ENCODE measurements at places on chromosomes 16 and 17.

DNA sequence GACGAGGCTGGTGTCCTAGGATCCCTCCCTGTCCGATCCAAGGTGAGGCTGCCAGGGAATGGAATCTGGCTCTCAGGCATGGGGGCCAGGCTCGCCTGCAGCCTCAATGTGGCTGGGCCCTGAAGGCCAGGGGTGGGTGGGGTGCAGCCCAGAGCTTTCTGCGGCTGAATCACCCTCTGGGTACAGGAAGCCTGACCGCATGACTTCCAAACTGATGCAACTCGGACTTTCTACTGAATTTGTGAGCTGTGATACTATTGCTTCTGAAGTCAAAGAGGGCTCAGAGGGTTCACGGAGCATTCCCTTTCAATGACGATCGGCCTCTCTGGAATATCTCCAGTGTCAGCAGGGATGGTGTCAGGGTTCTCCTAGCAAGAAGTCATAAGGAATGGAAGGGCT is 123.7 kb downstream of the METRNL start:
- no peak for DNase-seq

DNA sequence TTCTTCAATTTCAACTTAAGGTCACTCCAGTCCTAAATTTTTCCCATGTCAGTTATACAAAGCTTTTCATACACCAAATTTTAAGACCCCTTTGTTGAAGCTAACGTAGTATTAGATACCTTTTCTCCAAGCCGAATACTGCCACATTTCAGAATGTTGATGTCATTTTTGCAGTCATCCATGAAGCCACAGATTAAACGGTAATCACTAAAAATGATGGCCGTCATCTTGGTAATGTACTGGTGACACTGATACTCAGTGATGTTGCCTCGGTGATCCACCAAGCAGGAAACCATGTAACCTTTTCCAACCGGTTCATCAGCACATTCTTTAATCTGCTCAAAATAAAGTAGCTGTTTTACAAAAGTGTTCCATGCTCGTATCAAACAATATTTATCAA is 82.1 kb upstream of the CLEC18B start:
- DNase-seq: no peak

GRCh38 chr17:82480318-82480717 is 21.8 kb downstream of the NARF start:
- no peak for DNase-seq

DNA sequence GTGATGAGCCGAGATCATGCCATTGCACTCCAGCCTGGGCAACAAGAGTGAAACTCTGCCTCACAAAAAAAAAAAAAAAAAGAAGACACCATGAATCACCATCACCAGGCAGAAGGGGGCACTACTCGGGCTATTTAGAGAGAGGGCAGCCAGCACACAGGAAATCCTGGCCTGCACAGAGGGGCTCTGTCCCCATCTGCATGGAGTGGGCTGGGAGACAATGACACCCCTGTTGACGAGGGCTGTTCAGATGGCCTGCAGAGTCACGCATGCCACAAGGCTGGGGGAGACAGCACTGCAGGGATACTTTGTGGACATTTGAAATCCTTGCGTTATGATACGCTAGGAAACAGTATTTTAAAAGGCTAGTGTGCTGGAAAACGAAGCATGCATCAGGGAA is 48.3 kb downstream of the CUEDC1 start:
- no peak for DNase-seq

- DNase-seq: peak; percentile 82
Observed at GRCh38 chr17:31095236-31096105, 694 bp downstream of the NF1 start.

DNA sequence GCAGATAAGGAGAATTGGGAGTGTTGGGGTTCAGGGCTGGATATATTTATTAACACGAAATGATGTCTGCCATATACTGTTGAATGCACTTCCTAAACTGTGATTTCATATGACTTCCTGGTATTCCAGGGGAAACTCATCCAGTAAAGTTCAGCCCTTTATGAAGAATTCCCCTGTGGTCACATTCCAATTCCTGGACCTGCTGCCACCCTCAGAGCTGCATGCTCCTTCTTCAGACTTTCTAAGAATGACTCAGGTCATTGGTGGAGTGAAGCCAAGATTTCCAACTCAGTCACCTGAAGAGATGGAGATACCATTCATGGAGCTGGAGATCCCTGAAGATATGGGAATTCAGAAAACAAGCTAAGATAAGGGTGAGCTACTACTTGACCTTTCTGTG is 114.2 kb upstream of the TMEM97 start:
- DNase-seq: no peak

- no peak for DNase-seq
Observed at GRCh38 chr17:20059728-20060188, 50.6 kb downstream of the SPECC1 start.

DNA sequence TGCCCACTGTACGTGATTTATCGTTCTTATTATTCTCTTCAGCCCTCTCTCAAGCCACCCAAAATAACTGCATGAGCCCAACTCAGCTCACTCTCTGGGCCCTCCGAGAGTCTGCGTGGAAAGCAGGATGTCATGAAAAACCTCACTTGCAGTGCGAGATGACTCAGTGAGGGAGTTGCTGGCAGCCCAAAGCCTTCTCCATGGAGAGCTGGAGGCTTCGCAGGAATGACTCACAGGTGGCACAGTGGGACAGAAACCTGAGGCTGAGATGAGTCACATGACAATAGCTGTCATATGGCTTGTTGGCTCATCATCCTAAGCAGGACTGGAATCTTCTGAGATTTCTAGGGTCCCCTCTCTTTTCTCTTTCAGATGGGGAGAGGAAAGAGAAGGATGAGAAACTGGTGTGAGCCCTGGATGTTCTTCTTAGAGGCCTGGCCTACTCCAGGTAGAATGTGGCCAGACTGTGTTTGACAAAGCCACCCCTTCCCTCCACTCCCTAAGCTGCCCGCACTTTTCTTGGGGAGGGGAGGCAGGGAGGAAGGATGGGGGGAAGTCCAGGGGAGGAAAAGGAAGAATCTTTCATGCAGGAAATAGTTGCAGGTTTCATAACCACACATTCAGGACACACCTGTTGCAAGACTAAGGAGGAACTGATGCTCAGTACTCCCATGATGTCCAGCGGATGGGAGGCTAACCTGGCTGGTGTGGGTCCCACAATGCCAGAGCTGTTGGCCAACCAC is 160.6 kb upstream of the RPL38 start:
- peak; percentile 61 for DNase-seq

- DNase-seq: no peak
Observed at GRCh38 chr16:11972128-11972527, 4.4 kb upstream of the SNX29 start.

DNA sequence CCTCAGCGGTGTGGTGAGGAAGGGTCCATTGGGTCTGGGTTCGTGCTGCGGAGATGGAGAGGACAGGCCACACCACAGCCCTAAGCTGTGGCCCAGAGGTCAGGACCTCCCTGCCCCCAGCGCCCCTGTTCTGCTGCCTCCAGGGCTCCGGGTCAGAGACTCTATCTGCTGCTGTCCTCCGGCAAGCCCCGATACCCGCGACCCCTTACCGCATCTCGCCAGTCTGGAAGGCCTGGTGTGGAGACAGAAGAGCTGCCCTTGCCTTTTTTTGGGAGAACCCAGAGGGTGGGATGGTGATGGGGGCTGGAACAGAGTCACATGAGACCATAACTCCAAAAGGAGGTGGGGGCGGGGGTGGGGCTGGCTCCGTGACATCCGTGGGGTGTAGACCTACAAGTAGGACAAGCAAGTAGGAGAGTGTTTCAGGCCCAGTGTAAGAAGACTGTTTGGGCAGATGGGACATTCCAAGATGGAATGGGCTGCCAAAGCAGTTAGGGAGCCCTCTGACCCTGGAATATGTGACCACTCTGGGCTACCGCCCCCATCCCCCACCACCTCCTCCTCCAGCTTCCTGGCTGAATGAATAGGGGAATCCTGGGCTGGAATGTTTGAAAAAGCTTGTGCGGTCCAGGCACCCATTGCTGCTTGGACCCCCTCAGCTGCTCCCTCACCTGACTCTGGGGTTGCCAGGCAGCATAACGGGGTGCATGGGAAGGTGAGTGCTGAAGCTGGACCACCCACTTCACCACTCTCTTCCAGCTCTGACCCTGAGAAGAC is 1.4 kb downstream of the XYLT2 start:
- DNase-seq: no peak

DNA sequence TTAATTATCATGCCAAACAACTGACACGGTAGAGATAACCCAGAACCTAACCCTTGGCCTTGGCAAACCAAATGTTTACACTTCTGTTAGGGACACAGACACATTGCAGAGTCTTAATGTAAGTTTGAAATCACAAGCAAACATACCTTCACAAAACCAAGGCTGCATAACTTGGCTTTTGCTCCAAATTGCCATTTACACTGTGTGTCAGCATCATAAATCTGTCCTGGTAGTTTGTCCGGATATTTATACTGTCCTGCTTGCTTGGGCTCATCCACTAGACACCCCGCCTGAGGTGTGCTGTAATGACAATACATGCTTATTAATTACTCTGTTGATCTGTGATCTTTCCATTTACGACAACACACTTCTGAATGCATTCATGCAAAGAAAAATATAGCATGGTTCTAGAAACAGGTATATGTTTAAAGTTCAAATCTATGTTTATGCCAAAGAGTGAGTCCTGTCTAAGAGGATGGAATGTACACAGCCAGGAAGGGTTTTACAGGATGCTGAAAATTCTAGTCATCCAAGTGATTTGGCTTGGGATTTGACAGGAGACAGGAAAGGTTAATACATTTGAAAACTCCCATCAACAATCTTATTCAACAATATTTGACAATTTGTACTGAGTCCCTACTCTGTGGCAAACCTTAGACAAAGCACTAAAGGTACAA is 81.1 kb downstream of the ADAMTS18 start:
- DNase-seq: no peak

DNA sequence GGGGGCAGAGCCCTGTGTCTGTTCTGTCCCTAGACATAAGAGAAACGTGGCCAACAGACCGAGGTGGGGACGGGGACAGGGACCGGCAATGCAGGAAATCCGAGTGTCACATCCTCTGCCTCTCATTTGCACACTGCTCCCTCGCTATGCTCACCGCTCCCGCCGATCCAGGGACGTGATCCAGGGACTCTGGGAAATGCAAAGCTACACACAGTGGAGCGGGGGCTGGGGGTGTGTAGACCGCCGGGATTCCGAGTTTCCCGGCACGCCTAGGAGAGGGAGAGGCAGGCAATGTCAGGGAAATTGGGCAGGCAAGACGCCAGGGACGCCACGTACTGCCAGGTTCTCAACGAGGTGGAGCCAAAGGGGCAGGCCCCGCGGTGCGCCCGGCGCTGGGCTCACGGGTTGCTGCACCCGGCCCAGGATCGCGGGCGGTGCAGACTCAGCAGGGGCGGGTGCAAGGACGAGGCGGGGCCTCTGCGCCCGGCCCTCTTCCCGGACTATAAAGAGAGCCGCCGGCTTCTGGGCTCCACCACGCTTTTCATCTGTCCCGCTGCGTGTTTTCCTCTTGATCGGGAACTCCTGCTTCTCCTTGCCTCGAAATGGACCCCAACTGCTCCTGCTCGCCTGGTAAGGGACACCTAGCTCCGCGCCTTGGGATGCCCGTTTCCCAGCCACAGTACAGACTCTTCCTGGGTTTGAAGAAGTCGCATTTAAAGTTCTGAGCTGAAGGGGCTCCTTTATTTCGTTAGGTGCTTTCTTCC is at the start of gene MT1X:
Gene MT1X (plus strand): TSS at position 532 of the 764 bp plus-strand sequence. CDS start 71 bp downstream, at position 603.
- peak; percentile 92 for DNase-seq

All from left hindlimb (tissue), 1 donor.